NCI-H1417 treated with DMSO at 0.1 percent for 48 hours (cell line): ENCODE measurements at places on chromosomes 5 and 9.

- no peak for DNase-seq
These were observed 207.9 kb upstream of the OTULINL start for GRCh38 chr5:14373685-14374084.

- no peak for DNase-seq
These were observed 49.2 kb downstream of the STX17 start for GRCh38 chr9:99955606-99956005.

DNA sequence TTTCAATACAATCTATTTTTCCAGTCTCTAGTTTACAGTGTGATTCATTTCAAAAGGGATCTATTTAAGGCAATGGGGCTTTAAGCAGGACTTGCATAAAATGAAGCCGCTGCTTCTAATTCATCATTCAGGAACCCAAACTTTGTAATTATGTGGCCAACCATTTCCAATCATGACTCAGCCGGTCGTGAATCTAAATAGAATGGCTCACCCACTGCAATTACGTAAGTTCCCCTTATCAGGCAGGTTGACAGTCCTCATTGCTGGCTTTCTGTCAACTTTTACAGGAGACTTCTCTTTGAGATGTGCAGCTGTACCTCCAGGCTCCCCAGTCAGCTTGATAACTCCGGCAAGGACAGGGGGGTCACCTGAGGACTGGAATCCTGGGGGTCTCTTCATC is 152.8 kb upstream of the DAP start:
- DNase-seq, result no peak

GRCh38 chr5:39998518-39998917 is 573.7 kb upstream of the DAB2 start:
- no peak for DNase-seq

- no peak for DNase-seq
These were observed 39.3 kb downstream of the NUDT12 start for GRCh38 chr5:103523319-103523718.

GRCh38 chr5:160657068-160657507 is 194.9 kb downstream of the ATP10B start:
- DNase-seq, result no peak

- no peak for DNase-seq
These were observed 5.0 kb downstream of the ENTPD8 start for GRCh38 chr9:137435980-137436760.

GRCh38 chr5:120919017-120919416 is 454.9 kb downstream of the PRR16 start:
- no peak for DNase-seq

- DNase-seq, result no peak
These were observed 325.4 kb downstream of the RFX3 start for GRCh38 chr9:3200331-3200774.

DNA sequence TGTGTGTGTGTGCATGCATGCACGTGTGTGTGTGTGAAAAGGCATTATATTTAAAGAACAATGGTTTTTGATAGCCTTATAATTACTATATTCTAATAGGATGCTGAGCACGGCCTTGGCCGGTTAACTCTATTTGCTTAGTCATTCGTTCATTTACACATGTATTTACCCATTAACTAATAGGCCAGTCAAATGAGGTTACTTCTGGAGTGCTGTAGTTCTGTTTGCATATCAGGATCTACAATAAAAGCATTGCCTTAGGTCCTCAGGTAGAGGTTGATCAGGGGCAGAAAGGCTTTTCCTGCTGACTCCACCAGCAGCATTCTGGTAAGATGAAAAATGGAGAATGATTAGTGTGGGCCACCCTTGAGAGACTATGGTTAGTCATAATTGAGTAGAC is 219.0 kb downstream of the COMMD10 start:
- DNase-seq, result peak; percentile 16

DNA sequence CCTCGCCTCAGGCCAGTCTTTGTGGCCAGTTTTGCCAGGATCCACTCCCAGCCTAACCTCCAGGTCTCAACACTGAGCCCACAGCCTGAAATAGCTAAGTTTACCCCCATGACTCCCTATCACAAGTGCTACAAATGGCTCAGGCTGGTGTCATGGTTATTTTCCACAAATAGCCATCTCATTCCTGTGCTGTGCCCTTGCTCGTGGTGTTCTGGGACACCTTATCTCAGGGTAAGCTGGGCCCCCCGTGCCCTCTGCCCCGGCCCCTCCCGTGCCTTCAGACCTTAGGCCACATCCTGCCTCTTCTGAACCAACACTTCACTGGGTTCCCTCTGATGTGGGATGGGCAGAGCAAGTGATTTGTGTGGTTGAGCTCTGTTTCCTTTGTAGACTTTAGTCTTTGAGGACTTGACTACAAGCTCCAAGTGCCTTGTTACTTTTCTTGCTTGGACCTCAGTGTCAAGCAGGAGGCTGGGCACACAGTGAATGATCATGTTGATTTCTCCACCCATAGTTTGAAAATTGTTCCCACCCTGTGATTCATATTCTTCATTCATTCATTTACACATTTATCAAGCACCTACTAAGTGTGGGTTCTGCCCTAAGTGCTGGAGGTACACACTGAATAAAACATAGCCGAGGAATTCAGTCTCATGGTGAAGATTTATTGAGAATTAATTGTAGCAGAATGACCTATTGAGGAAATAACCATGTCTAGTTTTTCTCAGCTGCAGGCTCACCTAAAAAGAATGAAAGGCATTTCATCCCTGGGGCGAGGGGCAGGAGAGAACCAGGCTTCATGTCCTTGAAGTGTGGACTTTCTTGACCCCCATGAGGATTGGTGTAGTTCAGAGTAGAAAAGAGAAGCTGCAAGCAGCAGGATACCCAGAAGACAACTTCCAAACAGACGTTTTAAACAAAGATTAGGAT is 84.5 kb upstream of the CTNNA1 start:
- no peak for DNase-seq

- DNase-seq, result no peak
These were observed 26.4 kb downstream of the JADE2 start for GRCh38 chr5:134551901-134552300.

DNA sequence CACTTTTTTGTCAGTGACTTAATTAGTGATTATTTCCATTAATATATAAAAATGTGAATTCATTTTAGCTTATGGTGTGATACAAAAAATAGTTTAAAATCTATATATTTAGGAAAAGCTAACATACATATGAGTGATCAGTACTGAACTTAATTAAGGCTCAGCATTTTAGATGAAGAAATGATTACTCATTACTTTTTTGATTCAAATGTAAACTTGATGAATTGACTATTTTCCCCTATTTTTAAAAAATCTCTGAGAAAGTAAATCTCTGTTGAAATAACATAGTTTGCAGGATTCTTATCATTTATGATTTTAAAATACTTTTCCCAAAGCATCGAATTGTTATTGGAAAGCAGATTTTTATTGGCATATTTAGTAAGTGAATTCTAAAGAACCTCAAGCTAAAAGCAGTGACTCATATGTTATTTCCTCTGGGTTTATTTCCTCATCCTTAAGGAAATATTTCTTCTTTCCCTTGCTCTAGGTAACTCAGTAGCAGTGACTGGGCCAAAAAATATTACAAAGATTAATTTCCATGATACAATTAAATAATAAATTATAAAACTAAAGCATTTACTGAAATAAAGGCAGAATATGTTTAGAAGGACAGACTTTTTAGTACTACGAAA is 290.6 kb downstream of the FER start:
- DNase-seq, result no peak

DNA sequence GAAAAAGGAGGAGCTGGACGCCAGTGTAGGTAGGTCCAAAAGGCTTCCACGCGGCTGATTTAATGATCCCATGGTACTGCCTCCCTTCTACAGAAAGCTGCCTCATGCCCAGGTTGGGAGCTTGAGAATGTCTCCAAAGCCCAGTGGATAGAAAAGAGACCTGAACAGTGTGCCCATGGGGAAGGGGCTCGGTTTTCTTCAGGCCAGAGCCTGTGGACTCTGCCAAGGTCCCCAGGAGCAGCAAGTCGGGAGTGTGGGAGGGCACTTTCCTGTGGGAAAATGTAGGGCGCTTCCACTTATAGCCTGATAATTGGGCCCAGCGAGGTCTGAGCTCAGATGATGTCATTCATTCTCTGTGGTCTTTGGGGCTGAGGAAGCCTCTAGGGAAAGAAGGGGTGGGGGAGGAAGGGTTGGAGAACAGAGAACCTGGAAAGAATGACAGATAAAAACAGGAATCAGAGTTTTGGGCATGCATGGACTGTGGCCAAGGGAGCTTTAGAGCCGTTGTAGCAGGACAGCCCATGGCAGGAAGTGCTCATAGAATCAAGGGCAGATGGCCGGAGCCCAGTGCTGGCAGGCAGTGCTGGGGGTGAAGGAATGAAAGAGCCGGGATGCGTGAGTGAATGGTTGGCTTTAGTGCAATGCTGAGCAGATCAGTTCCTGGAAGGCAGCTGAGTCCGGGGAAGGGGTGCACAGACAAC is 42.5 kb upstream of the SH3PXD2B start:
- no peak for DNase-seq
